ENCODE measurements at places on chromosomes 16 and 17. TPM values are rescaled to one million over a fixed set of nuclear protein-coding genes. Genes with fewer than 3 reads are reported as not detected.

Gene GINS3
- 7.1 TPM for total RNA-seq

Gene MGAT5B
- 0.40 TPM for total RNA-seq

Gene PERCC1
- total RNA-seq = 0.13 TPM

Gene PRSS27
- total RNA-seq = 0.75 TPM

Gene ANTKMT
- total RNA-seq = 29.8 TPM

Gene CLEC3A
- not detected for total RNA-seq

Gene TK1
- total RNA-seq = 11.8 TPM

Gene CHAD
- 2.4 TPM for total RNA-seq

Gene TEKT5
- total RNA-seq = 0.13 TPM

Gene PRSS22
- not detected for total RNA-seq

Gene ZNF319
- total RNA-seq = 2.2 TPM

Gene CAVIN1
- 206 TPM for total RNA-seq

Gene CA4
- 7.4 TPM for total RNA-seq

Gene GRIN2A
- 0.18 TPM for total RNA-seq

Gene WFDC1
- total RNA-seq = 2.6 TPM

Gene RDM1
- 0.58 TPM for total RNA-seq

Gene TMEM92
- total RNA-seq = 0.35 TPM

Gene PLLP
- total RNA-seq = 0.40 TPM

Gene C1QL1
- total RNA-seq = 5.3 TPM

Gene CHST4
- 0.04 TPM for total RNA-seq

Gene KSR1
- 43.3 TPM for total RNA-seq

Gene ADCY9
- total RNA-seq = 9.5 TPM

Gene KRT9
- not detected for total RNA-seq

Gene DOC2B
- 2.4 TPM for total RNA-seq

Gene IGSF6
- total RNA-seq = 2.5 TPM

Gene BTBD17
- not detected for total RNA-seq

Gene ABCA3
- total RNA-seq = 7.5 TPM

Gene HOXB2
- 2.7 TPM for total RNA-seq

Gene HOXB1
- total RNA-seq = not detected

Gene RASD1
- total RNA-seq = 5.2 TPM

Gene TMEM114
- not detected for total RNA-seq

Gene G6PC1
- not detected for total RNA-seq

Gene MEAK7
- 7.9 TPM for total RNA-seq

Gene TM4SF5
- total RNA-seq = not detected

Gene RNF43
- 0.04 TPM for total RNA-seq

Gene TBC1D3B
- 4.4 TPM for total RNA-seq

Gene ZNF785
- 9.7 TPM for total RNA-seq

Gene ABCC12
- 0.22 TPM for total RNA-seq

Gene LHX1
- total RNA-seq = not detected

Gene ABCA8
- total RNA-seq = 31.6 TPM

Gene ABCA9
- total RNA-seq = 13.4 TPM

Gene ZNF771
- total RNA-seq = 6.9 TPM

Gene SCNN1G
- total RNA-seq = not detected

Gene TPSG1
- total RNA-seq = not detected

Gene SULT1A4
- 7.4 TPM for total RNA-seq

Gene PPM1E
- 1.1 TPM for total RNA-seq

Gene KRTAP9-4
- total RNA-seq = not detected

Gene UTP18
- 29.5 TPM for total RNA-seq

Gene RAMP2
- 35.9 TPM for total RNA-seq

Gene CCL13
- total RNA-seq = 3.5 TPM

Gene CCL7
- not detected for total RNA-seq

Gene LDAF1
- 30.1 TPM for total RNA-seq

Gene RNF213
- 37.0 TPM for total RNA-seq

Gene ZPBP2
- total RNA-seq = not detected

Gene GCGR
- total RNA-seq = not detected

Measured in muscle of leg (tissue), 16 donors.